Activated CD8-positive, alpha-beta memory T cell treated with anti-CD3 and anti-CD28 coated beads for 1 hour (primary cell): ENCODE measurements at places on chromosomes 1 and 21.

- no peak for DNase-seq
Observed at GRCh38 chr1:15341634-15342407, 67.9 kb upstream of the EFHD2 start.

GRCh38 chr1:23718482-23718881, 24.8 kb upstream of the ELOA start:
- DNase-seq, result no peak

GRCh38 chr1:29243871-29244200, 7.5 kb downstream of the PTPRU start:
- DNase-seq, result no peak

- DNase-seq, result peak; percentile 53
Observed at GRCh38 chr1:204446413-204447111, 34.9 kb upstream of the PPP1R15B start.

- no peak for DNase-seq
Observed at GRCh38 chr1:178151831-178152230, 57.9 kb downstream of the RASAL2 start.

DNA sequence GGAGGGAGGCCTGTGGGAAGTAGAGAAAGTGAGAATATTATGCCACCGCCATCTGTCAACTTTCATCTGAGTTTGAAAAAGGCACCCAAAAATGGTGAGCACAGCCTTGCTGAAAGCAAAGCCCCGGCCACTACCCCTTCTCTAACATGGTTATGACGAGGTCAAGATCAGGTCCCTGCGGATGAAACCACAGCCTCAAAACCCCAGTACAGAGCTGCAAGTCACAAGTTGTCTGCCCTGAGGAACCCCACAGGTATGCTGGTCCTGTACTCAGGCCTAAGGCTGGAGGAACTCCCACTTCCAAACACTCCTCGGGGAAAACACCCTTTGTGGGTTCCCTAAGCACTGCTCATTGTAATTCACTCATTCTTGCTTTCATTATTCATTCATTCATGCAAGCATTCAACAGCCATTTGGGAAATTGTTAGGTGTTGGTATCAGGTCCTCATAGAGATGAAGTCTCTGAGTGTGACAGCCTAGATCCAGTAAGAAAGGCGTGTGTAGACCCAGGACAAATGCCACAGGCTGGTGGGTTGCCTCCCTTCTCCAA, 216.6 kb upstream of the EDN2 start:
- no peak for DNase-seq

DNA sequence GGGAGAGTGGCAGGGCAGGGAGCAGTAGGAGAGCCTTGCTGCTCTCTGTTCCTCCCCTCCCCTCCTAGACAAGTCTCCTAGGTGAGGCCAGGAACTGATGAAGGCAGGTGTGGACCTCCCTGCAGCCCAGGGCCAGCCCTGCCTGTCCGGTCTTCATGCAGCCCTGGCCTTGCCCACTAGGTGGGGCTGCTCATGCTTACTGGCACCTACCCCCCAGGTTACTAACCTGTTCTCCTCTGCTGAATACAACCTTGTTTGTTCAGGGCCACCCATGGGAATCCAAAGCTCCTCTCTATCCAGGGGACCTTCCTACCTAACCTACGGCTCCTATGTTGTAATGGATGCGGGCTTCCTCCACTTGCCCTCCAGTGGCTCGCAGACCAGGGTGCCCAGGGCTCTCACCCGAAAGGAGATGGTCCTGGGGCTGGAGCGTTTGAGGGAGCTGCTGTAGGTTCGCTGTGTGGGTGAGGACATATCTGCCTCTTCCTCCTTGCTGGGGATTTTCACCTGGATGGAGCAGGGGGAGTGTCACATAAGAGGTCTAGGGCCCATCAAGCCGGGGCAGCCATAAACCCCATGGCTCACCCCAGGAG, 7.9 kb upstream of the TNNT2 start:
- peak; percentile 16 for DNase-seq

- DNase-seq, result no peak
Observed at GRCh38 chr1:232287676-232288569, 342.0 kb downstream of the SIPA1L2 start.

DNA sequence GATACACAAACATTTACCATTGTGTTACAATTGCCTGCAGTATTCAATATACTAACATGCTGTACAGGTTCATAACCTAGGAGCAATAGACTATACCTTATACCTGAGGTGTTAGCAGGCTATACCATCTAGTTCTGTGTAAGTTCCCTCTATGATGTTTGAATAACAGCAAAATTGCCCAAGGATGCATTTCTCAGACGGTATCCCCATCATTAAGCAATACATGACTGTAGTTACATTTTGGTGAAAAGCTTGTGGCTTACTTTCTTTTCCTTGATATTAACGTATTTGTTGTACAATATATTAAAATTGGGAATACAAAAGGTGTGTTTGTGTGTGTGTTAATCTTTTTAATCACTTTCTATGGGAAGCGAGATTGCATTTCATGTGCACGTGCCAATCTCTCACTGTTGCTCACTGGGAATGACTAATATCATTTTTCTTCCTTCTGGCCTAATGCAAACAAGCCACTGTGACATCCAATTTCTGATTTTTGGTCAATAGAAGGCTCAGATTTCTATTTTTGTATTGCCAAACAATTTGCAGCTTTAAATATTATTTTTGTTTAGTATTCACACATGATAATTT, 36.7 kb upstream of the WLS start:
- no peak for DNase-seq

GRCh38 chr1:105934806-105935205, 1121.7 kb upstream of the PRMT6 start:
- DNase-seq, result no peak

DNA sequence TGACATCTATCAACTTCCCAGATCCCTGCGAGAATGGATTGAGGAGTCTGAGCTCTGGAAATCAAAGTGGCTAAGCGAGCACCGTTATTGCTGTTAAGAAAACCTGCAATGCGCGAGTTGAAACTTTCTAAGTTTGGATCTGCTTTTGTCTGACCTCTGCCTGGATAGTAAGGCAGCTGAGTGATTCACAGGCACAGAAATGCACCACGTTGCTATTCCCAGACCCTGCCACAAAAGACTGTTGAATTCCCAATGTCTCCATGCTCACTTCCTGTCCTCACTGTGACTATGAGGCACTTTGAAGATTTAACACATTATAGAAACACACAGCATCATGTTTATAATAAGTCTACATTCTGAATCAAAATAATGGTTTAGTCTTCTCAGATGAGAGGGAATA, 27.1 kb upstream of the CNIH3 start:
- no peak for DNase-seq

DNA sequence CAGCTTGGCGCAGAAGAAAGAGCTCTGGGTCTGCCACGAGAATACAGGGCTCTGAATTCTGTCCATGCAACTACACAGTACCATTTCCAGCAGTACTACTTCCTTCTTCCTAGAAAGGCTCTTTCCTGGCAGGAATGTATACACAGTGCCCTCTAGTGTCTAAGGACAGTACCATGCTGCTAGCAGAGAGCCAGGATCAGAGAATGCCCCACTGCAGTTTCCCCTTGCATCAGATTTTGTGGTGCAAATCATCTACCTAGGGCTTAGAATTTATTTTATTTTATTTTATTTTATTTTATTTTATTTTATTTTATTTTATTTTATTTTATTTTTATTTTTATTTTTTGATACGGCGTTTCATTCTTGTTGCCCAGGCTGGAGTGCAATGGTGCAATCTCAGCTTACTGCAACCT, 50.8 kb downstream of the PAX7 start:
- no peak for DNase-seq

DNA sequence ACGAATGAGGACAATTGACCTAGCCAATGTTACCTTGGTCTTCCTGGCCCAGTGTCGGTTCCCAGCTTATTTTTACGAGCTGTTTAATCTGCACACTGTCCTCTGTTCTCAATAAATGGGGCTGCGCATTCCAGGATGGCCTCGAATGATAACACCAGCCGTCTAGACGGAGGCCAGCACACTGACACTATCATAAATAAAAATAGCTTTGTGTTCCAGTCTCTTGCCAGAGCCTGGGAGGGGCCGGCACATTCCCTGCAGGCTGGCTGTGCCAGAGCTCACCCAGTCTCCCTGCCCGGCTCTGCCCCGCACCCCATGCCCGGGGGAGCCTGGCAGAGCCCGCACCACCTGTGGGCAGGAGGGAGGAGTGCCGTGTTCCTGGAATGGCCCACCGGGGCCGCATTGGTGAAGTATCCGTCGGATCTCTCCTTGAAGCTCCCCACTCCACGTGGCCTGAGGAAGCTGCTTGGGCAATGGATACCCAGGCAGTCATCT, 92.1 kb downstream of the SPSB1 start:
- DNase-seq, result no peak

GRCh38 chr1:10851024-10852013, 54.9 kb upstream of the CASZ1 start:
- DNase-seq, result no peak

DNA sequence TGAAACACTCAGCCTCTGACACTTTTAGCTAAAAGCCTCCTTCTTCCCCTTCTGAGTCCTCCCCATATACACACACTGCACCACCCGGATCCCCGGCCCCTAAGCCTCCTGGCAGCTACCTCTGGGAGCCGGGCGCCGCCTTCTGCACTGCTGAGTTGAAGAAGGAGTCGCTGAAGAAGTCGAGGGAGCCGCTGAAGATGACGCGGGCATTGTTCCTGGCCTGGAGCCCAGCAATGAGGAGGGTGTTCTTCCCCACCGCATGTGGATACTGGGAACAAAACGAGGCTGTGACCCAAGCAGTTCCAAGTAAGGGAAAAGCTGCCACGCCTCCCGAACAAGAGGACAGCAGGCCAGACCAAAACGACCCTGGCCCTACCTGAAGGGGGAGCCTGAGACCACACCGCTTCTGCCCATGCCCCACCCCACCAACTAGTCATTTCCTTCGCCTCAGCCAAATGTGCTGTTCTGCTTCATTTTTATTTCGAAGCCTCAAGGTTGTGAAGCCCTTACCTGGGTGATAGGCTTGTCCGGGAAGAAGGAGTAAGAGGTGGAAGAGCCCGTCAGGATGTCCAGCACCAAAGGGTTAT, 7.0 kb downstream of the DDOST start:
- DNase-seq, result no peak

DNA sequence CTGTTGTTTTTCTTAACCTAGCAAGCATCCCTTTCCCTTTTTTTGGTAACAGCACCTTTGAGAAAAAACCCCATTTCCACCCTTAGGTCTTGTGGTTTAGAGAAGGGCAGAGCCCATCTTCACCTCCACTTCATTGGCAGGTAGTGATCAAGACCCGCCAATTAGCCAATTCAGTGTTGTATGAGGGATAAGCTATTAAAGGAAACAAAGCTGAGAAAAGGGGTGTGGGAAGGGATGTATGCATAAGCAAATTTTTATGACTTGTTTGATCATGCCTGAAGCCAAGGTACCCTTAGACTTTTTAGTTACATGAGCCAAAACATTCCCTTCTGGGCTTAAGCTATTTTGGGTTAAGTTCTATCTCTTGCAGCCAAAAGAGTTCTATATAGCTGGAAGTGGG, 3.6 kb upstream of the ZNF697 start:
- DNase-seq, result no peak

GRCh38 chr1:8974551-8974950, 28.9 kb downstream of the CA6 start:
- no peak for DNase-seq
